ENCODE measurements at places on chromosomes 6 and 20.

DNA sequence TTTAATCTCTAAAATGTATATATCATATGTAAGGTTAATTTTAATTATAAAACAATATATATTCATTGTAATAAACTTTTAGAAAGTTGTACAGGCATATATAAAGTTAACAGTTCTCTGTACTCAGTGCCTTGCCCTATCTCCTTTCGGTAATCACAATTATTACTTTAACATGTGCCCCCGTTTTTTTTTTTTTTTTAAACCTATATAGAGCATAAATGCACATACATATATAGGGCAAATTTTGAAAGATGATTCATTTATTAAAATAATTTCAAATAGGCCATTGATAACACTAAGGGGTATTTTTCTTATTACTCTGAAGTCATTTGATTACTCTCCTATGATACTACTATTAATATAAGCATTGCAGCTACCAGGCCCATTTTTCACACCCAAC lies 1.9 kb downstream of the ASF1A start:
- no peak for DNase-seq

GRCh38 chr6:53496797-53497375 lies 48.0 kb downstream of the GCLC start:
- no peak for DNase-seq

- no peak for DNase-seq
Observed at GRCh38 chr6:79494841-79495240, 42.4 kb downstream of the LCA5 start.

GRCh38 chr20:47816487-47817451 lies 31.5 kb upstream of the SULF2 start:
- DNase-seq, result no peak

DNA sequence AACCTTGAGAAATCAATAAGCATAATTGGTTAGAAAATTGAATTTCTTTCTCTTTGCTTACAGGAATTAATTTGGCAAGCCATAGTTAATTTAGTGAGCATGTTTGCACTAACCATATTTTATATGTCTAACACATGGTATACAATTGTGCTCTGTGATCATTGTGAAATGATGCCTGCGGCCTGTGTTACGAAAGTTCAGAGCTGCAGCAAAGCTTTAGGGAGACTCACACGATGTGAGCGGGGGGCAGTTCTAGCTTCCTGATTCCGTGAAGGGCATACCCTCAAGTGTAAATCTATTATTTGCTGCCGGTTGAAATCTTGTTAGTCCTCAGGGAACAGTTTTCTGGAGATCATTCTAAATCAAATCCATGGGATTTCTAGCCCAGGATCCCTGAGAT lies 25.5 kb upstream of the ADTRP start:
- no peak for DNase-seq

GRCh38 chr6:44715925-44716324 lies 328.4 kb downstream of the CDC5L start:
- DNase-seq, result no peak

DNA sequence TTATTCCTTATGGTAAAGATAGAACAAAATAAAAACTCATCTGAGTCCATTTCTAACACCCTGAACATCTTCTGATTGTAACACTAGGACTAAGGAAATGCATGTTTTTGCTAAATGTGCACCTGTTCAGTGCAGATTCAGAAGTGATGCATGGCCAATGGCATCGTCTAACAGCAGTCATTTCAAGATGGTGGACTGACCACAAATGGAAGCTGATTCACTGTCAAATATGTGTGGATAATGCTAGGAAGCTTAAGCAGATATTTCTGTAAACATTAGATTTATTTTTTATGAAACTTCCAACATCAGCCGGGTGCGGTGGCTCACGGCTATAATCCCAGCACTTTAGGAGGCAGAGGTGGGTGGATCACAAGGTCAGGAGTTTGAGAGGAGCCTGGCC lies 394.8 kb downstream of the SAMD5 start:
- DNase-seq, result no peak

- no peak for DNase-seq
Observed at GRCh38 chr6:46921731-46922130, at the start of gene ADGRF5. ADGRF5 (minus strand) TSS chr6:46921938; CDS start chr6:46906762, 15,176 bp downstream.

DNA sequence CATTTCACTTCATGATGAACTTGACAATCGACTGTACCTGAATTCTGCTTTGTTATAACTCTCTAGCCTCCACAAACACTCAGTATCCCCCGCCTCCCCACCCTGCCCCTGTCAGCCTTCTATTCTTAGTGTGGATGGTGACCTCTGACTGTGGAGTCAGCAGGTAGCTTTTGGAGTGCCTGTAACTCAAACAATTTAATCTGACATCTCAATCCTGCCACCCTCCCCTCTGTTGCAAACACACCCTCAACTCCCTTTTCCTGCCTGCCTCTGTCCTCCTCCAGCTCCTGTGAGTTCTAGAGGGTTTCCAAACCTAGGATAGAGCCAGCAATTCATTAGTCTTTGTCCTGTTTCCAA lies 20.3 kb downstream of the DAAM2 start:
- DNase-seq, result no peak

- no peak for DNase-seq
Observed at GRCh38 chr6:43144879-43145278, 26.2 kb upstream of the SRF start.

- no peak for DNase-seq
Observed at GRCh38 chr6:139186242-139186641, 51.4 kb downstream of the HECA start.

Data from cerebellar nuclear complex (tissue), 1 donor.